ENCODE measurements at places on chromosomes 6 and 20. TPM values are rescaled to one million over a fixed set of nuclear protein-coding genes. Genes with fewer than 3 reads are reported as not detected.

- no peaks in the 10 kb centered on the region for H3K36me3 ChIP-seq
- H3K4me1 ChIP-seq = no peaks in the 10 kb centered on the region
- DNase-seq = no peak
- H3K27me3 ChIP-seq = no peaks in the 10 kb centered on the region
These were observed 60.6 kb downstream of the ADTRP start for GRCh38 chr6:11718031-11718430.

DNA sequence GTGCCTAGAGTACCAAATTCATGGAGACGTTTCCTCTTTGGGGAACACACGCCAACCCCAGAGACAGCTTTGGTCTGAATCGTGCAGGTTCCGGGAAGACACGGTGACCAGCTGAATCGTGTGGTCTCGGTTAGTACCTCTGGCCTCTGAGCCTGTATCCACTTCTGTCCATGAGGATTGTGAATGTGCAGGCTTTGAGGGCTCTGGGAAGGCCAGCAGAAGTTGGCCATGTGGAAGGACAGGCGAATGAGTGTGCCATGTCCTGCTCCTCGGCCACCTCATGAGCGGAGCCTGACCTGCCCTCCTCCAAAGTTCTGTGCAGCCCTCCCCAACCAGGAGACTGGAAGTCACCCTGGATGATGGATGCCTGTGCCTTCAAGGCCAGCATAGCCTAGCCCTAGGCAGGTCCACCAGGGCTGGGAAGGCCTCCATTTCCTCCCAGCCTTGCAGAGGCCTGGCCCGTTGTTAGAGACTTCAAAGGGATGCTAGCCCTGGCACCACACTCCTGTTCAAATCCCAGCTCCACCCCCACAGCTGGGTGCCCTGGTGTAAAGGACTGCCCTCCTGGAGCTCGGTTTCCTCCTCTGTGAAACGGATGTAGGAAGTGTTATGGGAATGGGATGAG is 1.7 kb upstream of the TMEM74B start:
- no peaks in the 10 kb centered on the region for H3K36me3 ChIP-seq
- H3K27ac ChIP-seq = no peak overlapping the region
- H3K4me1 ChIP-seq = no peaks in the 10 kb centered on the region
- no peak overlapping the region for H3K4me3 ChIP-seq
- H3K27me3 ChIP-seq = no peaks in the 10 kb centered on the region
- no peak for DNase-seq

GRCh38 chr20:54680439-54680838 is 205.0 kb downstream of the DOK5 start:
- H3K27ac ChIP-seq = no peak overlapping the region
- no peak overlapping the region for H3K4me3 ChIP-seq
- no peaks in the 10 kb centered on the region for H3K4me1 ChIP-seq
- no peak for DNase-seq
- no peaks in the 10 kb centered on the region for H3K27me3 ChIP-seq

DNA sequence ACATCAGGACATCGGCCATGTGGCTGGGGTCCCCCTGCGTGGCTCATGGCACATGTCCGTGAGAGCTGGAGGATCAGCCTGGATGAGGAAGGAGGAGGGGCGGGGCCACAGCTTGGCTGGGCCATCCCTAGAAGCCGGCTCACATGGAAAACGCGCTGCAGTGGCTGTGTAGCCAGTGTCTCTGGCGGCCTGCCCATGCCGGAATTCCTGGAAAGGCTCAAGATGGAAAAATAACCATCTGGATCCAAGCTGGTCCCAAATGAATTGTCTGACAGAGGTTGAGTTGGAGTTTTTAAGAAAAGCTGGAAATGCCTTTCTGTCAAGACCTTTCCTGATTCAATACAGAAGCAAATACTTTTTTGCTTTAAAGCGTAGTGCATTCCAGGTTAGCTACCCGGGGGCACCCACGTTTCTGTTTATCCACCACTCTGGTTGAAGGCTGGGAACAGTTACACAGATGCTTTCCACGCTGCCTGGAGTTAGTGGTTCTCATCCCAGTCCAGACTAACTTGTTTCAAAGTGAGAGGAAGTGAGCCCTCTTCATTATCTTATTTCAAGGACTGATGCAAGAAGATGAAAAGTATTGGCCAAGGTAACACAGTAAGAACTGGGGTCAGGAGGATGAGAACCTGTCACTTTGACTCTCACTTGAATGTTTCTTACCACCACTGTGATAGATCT is 99.0 kb downstream of the GMPR start:
- H3K4me3 ChIP-seq = no peak overlapping the region
- no peaks in the 10 kb centered on the region for H3K36me3 ChIP-seq
- no peaks in the 10 kb centered on the region for H3K27me3 ChIP-seq
- H3K27ac ChIP-seq = no peak overlapping the region

- no peak overlapping the region for H3K27ac ChIP-seq
- no peak for DNase-seq
- H3K4me1 ChIP-seq = no peaks in the 10 kb centered on the region
- no peak overlapping the region for H3K4me3 ChIP-seq
- no peaks in the 10 kb centered on the region for H3K36me3 ChIP-seq
These were observed 150.1 kb downstream of the DHX35 start for GRCh38 chr20:39112178-39112743.

MAPK13 gene
- total RNA-seq = 6.2 TPM

DNA sequence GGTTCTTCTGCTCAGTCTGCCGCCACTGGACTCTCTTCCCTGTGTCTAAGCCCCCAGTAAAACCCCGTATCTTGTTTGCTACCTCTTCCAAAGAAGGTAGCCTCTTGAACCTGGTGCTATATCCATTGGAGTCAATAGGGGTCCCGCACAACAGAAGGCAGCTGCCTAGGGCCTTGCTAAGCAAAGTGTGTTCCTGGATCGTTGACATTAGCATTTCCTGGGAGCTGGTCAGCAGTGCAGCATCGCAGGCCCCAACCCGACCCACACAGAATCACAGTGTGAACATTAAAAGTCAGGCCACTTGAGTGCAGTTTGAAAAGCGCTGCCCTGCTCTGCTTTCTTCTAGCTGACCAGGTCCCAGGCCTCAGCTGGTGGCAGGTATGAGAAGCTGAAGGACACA is 2.9 kb downstream of the ADA start:
- H3K36me3 ChIP-seq = no peaks in the 10 kb centered on the region
- DNase-seq = no peak
- no peaks in the 10 kb centered on the region for H3K27me3 ChIP-seq
- no peaks in the 10 kb centered on the region for H3K4me1 ChIP-seq

GRCh38 chr6:3665608-3666007 is 85.9 kb downstream of the PXDC1 start:
- no peaks in the 10 kb centered on the region for H3K36me3 ChIP-seq
- no peak for DNase-seq
- no peak overlapping the region for H3K27ac ChIP-seq
- no peak overlapping the region for H3K4me3 ChIP-seq

GRCh38 chr6:3566812-3567211 is 110.0 kb upstream of the SLC22A23 start:
- DNase-seq = no peak
- H3K27ac ChIP-seq = no peak overlapping the region
- no peaks in the 10 kb centered on the region for H3K27me3 ChIP-seq

C6orf15 gene
- total RNA-seq = not detected

GRCh38 chr6:77463308-77463860 is at the start of gene HTR1B:
TSS of gene HTR1B (minus strand) at chr6:77463491. CDS start at chr6:77463403, 88 bp downstream.
- peak within 1 kb of the TSS; percentile 24 for H3K4me3 ChIP-seq
- no peaks in the 10 kb centered on the region for H3K27me3 ChIP-seq
- H3K27ac ChIP-seq = no peak within 1 kb of the TSS
- peak; percentile 12 for DNase-seq

GRCh38 chr20:44314870-44315269 is 3.9 kb upstream of the FITM2 start:
- DNase-seq = no peak
- no peak overlapping the region for H3K4me3 ChIP-seq
- H3K36me3 ChIP-seq = no peaks in the 10 kb centered on the region
- no peaks in the 10 kb centered on the region for H3K27me3 ChIP-seq
- peaks cover 5% of the 10 kb centered on the region for H3K4me1 ChIP-seq

GRCh38 chr6:17291778-17292177 is 10.6 kb downstream of the RBM24 start:
- no peak overlapping the region for H3K27ac ChIP-seq
- no peaks in the 10 kb centered on the region for H3K4me1 ChIP-seq
- no peak for DNase-seq
- no peaks in the 10 kb centered on the region for H3K36me3 ChIP-seq

DNA sequence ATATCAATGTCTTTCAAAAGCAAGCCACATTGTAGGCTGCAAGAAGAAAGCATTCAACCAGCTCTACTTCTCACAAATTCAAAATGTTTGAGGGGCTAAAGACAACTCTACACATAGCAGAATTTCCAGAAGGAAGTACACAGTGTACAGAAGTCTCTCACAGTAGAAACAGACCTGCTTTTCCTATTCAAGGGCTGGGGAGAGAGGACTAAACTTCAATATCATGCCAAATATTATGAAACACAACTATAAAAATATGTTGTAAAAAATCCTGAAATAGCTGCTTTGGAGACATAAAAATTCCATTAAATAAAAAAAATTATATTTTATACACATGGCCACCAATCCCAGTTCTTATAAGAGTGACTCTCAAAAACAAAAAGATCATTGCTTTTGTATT is 70.8 kb upstream of the IPCEF1 start:
- no peak for DNase-seq
- H3K36me3 ChIP-seq = no peaks in the 10 kb centered on the region
- H3K4me3 ChIP-seq = no peak overlapping the region
- no peak overlapping the region for H3K27ac ChIP-seq
- no peaks in the 10 kb centered on the region for H3K4me1 ChIP-seq

GRCh38 chr6:6711031-6711785 is 122.7 kb downstream of the LY86 start:
- DNase-seq = no peak
- no peaks in the 10 kb centered on the region for H3K36me3 ChIP-seq
- H3K4me1 ChIP-seq = peaks cover 4% of the 10 kb centered on the region
- H3K27ac ChIP-seq = no peak overlapping the region
- H3K27me3 ChIP-seq = no peaks in the 10 kb centered on the region
- no peak overlapping the region for H3K4me3 ChIP-seq

All from ovary (tissue), 10 donors.